Smooth muscle cell of the umbilical artery (primary cell): ENCODE measurements at places on chromosomes 12 and 14. TPM values are rescaled to one million over a fixed set of nuclear protein-coding genes. Genes with fewer than 3 reads are reported as not detected.

OR4E2 gene
- not detected in 2 replicates for total RNA-seq

JDP2 gene
- 58.4 and 81.1 TPM in 2 replicates for total RNA-seq

TAS2R10 gene
- total RNA-seq, result 0.59 and 2.4 TPM in 2 replicates

SOAT2 gene
- not detected in 2 replicates for total RNA-seq

EPS8 gene
- 41.0 and 93.4 TPM in 2 replicates for total RNA-seq

AKAP5 gene
- total RNA-seq, result 3.6 and 10.7 TPM in 2 replicates

LALBA gene
- total RNA-seq, result not detected in 2 replicates

PPM1H gene
- total RNA-seq, result 0.97 and 1.2 TPM in 2 replicates

MYRFL gene
- total RNA-seq, result under 0.01 and 0.23 TPM in 2 replicates

PHLDA1 gene
- 63.5 and 198 TPM in 2 replicates for total RNA-seq

NID2 gene
- total RNA-seq, result 157 and 264 TPM in 2 replicates

NFE2 gene
- total RNA-seq, result not detected in 2 replicates

CYP27B1 gene
- total RNA-seq, result 0.59 and 0.74 TPM in 2 replicates

DHRS4L2 gene
- total RNA-seq, result 6.7 and 8.3 TPM in 2 replicates

AMN gene
- total RNA-seq, result 0.14 and 0.30 TPM in 2 replicates

HCAR3 gene
- total RNA-seq, result not detected in 2 replicates

VDR gene
- 8.5 and 12.2 TPM in 2 replicates for total RNA-seq

LMNTD1 gene
- 0.51 TPM in 1 of 2 replicates, not detected in the other for total RNA-seq

NRL gene
- total RNA-seq, result 0.30 and 0.69 TPM in 2 replicates

PARPBP gene
- total RNA-seq, result 4.2 and 11.1 TPM in 2 replicates

UNC79 gene
- under 0.01 and 0.18 TPM in 2 replicates for total RNA-seq
